Stimulated activated CD4-positive, alpha-beta T cell treated with anti-CD3 and anti-CD28 coated beads, Interleukin-1b, Interleukin-23, amount 100 ng/mL, for 1 hour (primary cell): ENCODE measurements at places on chromosomes 7 and 10.

- no peak for DNase-seq
Measured at GRCh38 chr7:98647326-98647725, 30.2 kb downstream of the NPTX2 start.

- no peak for DNase-seq
Measured at GRCh38 chr10:49230004-49230403, 41.8 kb upstream of the TMEM273 start.

- no peak for DNase-seq
Measured at GRCh38 chr7:118129041-118129795, 54.7 kb upstream of the LSM8 start.

DNA sequence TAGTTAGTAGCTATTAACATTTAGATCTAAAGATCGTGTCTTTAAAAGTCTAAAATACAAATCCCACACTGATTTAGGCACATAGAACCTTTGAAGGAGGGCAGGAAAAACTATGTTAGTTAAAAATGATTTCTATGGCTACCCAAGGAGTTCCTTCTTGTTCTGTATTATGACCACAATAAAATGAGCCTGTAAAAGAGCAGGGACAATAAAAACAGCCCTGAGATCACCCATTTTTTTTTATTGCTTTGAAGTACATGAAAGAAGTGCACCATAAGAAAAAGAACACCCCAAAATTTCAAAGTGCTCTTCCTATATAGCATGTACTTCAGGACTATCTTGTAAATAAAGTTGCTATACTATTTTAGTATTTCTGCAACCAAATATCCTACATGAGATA lies 29.8 kb downstream of the RTKN2 start:
- no peak for DNase-seq

GRCh38 chr7:101532400-101533102 lies 96.5 kb downstream of the MYL10 start:
- no peak for DNase-seq

DNA sequence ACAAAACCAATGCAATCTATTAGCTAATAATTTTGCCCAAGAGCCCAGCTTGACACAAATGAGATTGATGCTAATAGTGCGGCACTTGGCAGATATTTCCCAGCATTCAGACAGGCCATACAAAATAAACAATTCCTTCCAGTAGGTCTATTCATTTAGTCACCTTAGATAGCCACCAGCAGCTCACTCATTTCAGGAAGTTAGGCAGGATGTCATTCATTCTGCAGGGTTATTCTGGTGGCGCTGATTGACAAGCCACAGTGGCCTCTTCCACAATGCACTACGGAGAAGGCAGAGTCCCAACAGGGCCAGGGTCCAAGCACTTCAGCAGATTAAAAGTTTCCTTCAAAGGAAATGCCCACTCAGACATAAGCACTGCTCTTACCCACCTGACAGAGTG lies 55.8 kb downstream of the PIK3AP1 start:
- DNase-seq, result no peak

DNA sequence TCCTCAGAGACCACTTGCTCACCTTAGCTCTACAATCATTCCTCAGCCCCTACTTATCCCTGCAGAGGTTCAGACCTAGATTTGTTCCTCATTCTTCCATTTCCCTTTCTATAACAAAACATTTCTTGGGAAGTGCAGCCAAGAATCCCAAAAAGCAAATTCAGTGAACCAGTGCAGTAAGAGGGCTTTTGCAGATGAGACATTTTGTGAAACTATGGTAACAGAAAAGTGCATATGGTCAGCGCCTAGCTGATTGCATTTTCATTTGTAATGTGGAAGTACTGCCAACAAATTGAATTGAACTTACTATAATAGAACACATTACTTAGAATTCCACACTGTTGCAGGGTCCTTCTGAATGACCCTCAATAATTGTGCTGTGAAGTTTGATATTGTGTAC lies 18.6 kb downstream of the AGMO start:
- no peak for DNase-seq

- no peak for DNase-seq
Measured at GRCh38 chr10:75852851-75853484, 421.5 kb downstream of the LRMDA start.

DNA sequence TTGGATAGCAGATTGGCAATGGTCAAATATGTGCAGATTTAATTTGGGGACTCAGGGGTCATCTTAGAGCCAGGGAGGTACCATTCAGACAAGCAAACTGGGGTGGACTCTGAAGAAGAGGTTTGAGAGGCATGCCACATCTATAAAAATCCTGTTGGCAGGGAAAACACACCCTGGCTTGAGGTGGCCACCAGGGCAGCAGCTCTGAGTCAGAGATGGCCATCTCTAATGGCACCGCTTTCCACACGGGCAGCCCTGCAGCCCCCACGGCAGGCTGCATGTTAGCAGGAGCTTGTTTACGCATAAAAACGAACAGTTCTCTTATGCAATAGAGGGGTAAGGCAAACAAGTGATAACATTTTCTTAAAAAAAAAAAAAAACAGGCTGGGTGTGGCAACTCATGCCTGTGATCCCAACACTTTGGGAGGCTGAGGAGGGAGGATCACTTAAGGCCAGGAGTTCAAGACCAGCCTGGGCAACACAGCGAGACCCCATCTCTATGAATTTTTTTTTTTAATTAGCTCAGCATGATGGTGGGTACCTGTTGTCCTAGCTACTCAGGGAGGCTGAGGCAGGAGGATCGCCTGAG lies 14.9 kb downstream of the DLG5 start:
- no peak for DNase-seq

DNA sequence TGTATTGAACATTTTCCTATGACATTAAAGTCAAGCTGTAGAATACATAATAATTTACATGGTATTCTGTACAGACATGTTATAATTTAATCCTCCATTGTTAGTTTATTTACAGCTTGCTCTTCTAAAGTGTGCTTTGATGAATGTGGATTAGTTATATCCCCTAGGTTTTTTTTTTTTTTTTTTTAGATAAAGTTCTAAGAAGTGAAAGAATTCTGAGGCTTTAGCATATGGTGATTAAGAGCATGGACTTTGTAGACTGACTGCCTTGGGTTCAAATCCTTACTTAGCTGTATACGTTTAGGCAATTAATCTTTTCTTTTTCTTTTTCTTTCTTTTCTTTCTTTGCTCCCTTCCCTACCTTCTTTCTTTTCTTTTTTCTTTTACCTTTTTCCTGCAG lies 44.9 kb downstream of the MKLN1 start:
- DNase-seq, result no peak

DNA sequence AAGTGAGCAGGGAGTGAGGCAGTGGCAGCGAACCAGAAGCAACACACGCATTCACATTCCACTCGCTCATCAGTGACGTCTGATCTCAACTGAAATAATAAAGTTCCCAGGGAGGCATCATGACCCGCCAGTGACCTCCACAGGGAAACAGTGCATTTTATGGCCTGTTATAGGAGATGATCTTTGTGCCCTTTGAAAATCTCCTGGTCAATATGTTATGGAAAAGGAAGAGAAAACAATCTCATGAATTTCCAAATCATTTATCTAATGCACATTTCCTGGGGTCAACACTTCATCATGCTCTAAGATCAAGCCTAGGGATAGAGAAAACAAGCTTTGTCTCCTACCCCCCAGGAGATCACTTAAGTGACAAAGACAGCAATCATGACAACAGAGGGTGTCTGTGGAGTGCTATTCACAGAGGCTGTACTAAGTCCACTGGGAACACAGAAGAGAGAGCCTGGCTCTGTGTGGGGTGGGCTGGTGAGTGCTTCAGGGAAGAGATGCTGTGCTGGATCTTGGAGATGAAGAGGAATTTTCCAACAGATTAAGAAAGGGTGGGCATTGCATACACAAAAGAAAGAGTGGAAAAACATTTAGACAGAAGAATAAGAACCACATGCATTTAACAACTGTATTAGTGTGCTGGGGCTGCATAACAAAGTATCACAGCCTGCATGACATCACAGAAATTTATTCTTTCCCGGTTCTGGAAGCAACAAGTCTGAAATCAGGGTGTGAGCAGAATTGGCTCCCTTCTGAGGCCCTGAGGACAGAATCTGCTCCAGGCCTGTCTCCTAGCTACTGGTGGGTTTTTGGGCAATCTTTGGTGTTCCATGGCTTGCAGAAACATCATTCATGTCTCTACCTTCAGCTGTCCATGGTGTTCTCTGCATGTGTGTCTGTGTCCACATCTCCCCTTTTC lies 613.9 kb upstream of the IGFBP3 start:
- no peak for DNase-seq

- no peak for DNase-seq
Measured at GRCh38 chr10:115979576-115979975, 293.4 kb downstream of the GFRA1 start.

GRCh38 chr7:28083164-28083997 lies 97.2 kb downstream of the JAZF1 start:
- no peak for DNase-seq

GRCh38 chr10:113347508-113347907 lies 205.3 kb upstream of the HABP2 start:
- no peak for DNase-seq

- no peak for DNase-seq
Measured at GRCh38 chr7:25617214-25617613, 388.9 kb upstream of the NPVF start.
